ENCODE measurements at places on chromosomes 1 and 21.

GRCh38 chr21:34011660-34012059, 61.7 kb upstream of the MRPS6 start:
- no peak for DNase-seq

GRCh38 chr21:41243107-41243506, 73.5 kb upstream of the FAM3B start:
- DNase-seq: no peak

DNA sequence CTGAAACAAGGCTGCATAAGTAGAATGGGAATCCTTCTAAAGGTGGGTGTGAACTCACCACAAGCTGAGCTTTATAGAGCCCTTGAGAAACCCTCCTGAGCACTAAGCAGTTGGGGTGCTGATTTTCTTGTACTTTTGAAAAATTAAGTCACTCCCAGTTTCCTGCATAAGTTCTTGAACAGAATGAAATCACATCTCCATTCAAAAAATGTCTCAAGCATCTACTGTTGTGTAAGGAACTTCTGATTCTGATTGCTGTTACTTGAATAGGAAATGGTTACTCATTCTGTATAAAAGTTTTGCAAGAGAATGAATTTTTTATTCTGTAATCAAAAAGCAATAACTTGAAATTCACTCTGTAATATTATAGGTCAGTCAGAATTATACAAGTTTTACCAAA, 50.8 kb upstream of the WNT2B start:
- DNase-seq: no peak

DNA sequence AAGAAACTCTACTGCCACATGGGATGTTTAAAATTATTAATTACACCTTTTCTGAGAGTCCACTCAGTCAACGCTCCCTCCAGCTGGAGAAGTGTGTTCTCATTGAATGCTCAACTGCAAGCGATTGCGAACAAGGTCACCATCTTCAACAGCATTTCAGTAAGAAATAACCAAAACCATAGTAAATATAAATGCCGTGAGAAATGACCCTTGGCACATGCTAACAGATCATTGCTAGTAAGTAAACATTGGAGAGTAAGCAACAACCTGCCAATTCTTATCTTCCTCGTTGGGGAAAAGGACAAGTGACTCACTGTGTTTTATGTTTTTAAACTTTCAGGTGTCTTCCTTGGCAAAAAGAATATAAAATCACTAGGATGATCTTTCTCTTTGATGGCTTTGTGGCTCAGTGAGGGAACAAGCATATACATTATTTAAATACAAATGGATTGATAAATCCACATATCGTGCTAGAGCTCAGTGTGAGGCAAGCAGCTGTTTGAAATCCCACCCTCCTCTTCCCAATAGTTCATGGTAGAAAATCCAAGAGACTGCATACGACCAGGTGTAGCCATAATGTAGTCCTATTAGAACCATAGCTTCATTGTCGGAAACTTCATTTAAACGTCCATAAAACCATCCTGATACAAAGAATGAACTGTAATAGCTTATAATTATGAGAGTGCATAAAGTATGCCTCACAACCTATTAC, 214.6 kb downstream of the GRIK1 start:
- DNase-seq: no peak

DNA sequence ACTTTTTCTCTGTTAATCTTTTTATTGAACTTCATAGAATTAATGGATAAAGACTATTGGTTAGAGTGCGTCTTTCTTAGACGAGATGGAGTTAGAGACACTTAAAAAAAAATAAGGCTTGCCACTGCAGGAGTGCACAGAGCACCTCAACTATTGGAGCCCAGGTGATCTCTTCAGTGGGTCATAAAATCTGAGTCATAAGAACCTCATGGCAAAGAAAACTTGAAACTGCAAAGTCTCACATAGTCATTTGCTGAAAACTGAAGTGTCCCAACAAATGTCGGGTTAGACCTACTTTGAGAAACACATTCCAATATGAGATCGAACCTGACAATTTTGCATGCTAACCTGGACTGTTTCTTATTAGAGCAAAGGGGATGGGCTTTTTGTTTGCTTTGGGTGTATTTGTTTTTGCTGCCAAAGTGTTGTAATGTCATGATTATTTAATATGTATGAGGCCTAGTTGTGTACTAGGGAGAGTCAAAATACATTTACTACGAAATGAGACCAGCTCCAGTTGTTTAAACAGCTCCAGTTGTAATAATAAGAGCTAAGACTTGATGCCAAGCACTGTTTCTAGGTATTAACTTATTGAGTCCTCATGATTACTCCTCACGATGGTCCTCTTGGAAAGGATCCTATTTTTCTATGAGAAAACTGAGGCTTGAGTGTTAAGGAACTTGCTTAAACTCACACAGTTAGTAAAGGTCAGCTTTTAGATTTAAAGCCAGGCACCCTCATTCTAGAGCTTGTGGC, 65.1 kb downstream of the DDR2 start:
- DNase-seq: peak; percentile 12

DNA sequence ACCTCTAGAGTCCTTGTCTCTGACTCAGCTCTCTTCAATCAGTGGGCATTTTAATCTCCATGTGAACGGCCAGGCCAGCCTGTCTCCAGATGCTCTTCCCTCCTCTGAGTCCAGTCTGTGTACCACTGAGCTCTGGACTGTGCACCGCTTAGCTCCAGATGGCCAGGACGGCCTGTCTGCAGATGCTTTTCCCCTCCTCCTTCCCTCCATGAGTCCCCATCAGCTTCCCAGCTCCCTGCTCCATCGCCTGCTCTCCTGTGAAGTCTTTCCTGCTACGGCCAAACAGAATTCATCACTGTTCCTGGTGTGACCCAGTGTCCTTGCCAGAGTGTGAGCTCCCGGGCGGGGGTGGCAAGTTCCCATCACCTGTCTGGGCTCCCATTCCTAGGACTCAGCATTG, 42.0 kb downstream of the STUM start:
- no peak for DNase-seq

- no peak for DNase-seq
Measured at GRCh38 chr1:190464690-190465089, 13.0 kb downstream of the BRINP3 start.

- DNase-seq: no peak
Measured at GRCh38 chr1:162131400-162132321, 62.2 kb downstream of the NOS1AP start.

DNA sequence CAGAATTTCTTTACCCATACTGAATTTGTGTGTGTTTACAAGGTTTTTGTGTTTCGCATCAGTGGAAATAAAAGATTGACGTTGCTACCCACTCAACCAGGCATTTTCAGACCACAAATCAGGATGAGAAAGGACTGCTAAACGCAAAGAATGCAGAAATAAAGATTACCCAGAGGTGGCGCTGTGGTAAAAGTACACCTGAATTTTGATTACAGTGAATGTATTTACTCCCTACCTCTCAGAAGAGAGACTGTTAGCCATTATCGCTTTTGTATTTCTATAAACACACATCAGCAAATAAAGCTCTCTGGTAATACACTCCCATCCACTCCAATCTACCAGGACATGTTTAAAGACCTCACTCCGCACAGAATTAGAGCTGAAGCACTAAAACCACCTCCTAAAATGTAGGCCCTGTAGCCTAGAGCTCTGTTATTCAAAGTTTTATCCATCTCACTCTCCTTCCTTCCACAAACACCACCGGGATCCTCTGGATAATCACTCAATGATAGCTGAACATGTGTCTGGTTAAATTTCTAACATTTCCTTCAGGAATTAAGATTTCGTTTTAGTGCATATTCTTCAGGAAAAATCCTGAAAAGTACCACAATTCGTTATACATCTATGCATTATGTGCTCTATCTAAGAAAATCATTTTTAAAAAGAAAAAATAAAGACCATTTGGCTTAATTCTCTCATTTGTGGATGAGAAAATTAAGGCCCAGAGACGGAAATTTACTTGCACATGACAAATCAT, 2.5 kb upstream of the LMO4 start:
- peak; percentile 80 for DNase-seq

DNA sequence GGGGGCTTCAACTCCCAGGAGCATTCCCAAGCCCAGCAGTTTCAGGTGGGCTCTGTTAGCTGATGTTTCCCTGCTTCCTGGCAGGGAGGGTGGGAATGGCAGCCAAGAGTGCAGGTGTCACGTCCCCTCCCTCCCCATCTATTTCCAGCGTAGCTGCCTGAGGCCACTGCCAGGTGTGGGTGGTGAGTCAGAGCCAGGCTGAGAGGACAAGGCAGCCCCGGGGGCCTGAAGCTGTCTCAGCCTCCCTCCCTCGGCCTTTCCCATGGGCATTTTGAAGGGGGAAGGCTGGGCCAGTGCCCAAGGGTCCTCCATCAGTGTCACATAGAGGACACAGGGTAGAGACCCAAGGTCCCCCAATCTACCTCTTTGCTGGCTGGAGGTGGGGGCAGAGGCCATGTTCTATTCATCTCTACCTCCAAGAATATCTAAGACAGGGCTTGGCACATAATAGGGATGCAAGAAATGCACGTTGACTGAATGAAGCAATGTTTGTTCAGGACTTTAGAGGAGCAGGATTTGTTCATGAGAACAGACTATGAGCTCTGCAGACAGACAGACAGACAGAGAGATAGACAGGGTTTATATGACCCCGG, 34.4 kb upstream of the ID3 start:
- DNase-seq: peak; percentile 89

DNA sequence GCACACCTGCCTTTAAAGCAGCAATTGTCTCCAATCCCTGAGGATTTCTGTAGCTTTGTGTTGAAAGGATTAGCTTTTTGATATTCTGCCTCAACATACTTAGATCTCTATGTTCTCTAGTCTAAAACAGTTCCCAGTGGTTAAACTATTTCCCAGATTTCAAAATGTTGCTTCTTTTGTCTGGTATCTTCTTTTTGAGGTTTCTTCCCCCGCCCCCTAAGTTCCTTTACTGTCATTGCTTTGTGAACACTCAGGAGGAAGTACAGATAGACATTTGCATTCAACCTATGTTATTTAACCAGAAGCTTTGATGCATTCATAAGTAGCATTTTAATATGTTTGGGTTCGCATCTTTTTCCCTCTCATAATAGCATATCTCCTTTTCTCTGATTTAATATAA, 33.5 kb downstream of the CYYR1 start:
- DNase-seq: no peak

DNA sequence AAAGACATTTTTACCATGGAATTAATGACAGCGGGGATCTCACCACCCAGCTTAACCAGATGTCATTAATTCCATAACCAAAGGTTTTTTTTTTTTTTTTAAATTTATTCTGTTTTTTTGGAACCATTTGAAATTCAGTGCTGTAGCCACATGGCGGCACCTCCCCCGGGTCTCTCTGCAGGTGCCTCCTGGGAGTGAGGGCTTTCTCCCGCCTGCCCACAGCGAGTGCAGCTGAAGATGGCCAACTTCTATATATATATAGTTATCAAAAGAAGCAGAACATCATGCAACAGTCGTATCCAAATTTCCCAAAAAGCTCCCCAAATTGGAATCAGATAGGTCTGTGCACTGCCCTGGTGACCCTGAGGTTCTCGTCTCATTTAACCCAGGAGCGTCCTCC, 3.6 kb downstream of the KRTAP10-8 start:
- DNase-seq: no peak

DNA sequence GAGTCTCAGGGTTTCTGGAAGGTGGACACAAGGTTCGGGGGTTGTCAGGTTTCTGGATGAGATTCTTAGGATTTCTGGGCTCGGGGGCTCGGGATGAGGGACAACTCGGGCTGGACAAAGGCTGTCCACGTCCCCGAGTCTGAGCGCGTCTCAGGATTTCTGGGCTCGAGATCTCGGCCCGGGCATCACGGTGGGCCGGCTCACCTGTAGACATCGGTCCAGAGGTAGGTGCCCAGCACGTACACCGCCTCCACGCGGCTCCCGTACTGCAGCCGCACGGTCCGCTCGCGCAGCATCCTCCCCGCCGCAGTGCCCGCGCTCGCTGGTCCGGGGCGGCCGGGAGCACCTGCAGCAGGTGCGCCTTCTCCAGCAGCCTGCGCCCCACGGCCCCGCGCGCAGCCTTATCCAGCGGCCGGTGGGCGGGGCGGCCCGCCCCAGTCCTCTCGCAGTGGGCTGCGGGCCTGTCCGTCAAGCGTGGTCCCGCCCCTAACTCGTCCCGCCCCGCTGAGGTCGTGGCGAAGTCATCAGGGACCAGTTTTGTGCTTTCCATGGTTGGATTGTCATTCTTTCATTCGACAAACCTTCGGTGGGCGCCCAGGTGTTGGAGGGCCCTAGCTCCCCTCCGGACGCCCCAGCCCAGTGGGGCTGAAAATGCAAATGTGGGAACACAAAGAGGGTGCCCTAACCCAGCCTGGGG, at the start of gene PADI2:
PADI2 (minus strand) TSS at position 376 of the 697 bp plus-strand sequence; CDS start at position 296, 80 bp downstream.
- peak; percentile 78 for DNase-seq

- DNase-seq: no peak
Measured at GRCh38 chr1:201096977-201097856, 15.0 kb downstream of the CACNA1S start.

GRCh38 chr1:248792342-248792741, 33.4 kb downstream of the SH3BP5L start:
- no peak for DNase-seq

GRCh38 chr1:207067665-207068064, 14.6 kb downstream of the PFKFB2 start:
- no peak for DNase-seq

DNA sequence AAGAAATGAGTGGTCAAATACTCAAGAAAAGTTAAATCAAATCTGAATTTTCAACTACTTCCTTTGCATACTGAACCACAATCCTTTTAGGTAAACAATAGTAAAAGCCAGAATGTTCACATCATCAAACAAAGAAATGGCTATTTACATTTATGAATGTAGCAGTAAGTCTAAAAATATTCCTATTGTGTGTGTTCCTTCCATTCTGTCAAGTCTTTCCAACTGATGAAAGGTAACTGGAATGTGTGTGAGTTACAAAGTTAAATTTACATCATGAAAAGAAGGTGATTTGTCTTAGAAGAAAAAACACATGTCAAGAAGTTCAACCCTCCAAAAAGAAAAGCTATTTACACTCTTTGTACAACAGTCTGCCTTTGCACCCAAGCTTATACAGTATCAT, 203.1 kb downstream of the SIPA1L2 start:
- no peak for DNase-seq

- DNase-seq: no peak
Measured at GRCh38 chr1:229621663-229622062, 4.3 kb downstream of the TAF5L start.

GRCh38 chr1:1960480-1961196, 41.6 kb upstream of the TMEM52 start:
- DNase-seq: no peak

DNA sequence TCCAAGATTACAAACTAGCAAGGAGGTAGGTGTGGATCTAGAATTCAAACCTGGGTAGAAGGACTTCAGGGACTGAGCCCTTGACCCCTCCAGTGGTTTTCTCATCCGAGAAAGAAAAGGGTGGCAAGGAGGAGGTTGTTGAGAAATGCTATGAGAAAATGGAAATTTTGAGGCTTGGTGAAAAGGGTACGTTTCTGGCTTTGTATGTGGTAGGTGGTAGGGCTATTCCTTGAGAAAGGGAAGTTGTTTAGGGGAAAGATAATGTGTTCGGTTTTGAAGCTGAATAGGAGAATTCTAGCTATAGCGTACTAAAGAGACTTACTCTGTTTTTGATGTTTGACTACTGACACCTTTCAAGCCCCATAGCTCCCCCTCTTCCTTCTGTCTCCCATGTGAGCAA, 133.8 kb downstream of the CNIH3 start:
- DNase-seq: no peak
